Gastroesophageal sphincter (tissue), 4 donors: ENCODE measurements at places on chromosomes 3 and 15. TPM values are rescaled to one million over a fixed set of nuclear protein-coding genes. Genes with fewer than 3 reads are reported as not detected.

PLSCR5 gene
- not detected for total RNA-seq

FETUB gene
- not detected for total RNA-seq

POLR2H gene
- total RNA-seq, result 34.6 TPM

REC114 gene
- total RNA-seq, result not detected

SCAANT1 gene
- total RNA-seq, result not detected

SERPINI2 gene
- not detected for total RNA-seq

SPSB4 gene
- total RNA-seq, result 1.0 TPM

LMAN1L gene
- not detected for total RNA-seq

GRCh38 chr3:58161435-58162398 is 49.1 kb downstream of the DNASE1L3 start:
- ATAC-seq, result peak; percentile 54

DNA sequence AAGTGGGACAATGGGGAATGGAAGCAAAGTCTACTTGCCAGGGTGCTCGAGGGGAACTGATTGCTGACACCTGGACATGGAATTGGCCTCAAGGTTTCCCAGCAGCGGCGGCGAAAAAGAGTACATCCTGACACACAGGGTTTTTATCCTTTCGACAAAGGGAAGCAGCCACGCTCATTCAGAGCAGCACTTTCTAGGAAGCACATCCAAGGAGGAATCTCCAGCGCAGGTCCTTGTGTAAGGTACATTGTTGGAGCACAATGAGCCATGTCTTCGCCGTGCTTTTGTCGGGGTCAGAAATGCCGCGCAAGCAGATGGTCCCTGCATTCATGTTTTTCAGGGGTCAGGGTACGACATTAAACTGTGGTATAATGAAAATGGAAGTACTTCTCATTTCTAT is 16.8 kb downstream of the CACNA1D start:
- ATAC-seq, result no peak

GRCh38 chr3:177250151-177250550 is 52.9 kb upstream of the TBL1XR1 start:
- ATAC-seq, result no peak

DNA sequence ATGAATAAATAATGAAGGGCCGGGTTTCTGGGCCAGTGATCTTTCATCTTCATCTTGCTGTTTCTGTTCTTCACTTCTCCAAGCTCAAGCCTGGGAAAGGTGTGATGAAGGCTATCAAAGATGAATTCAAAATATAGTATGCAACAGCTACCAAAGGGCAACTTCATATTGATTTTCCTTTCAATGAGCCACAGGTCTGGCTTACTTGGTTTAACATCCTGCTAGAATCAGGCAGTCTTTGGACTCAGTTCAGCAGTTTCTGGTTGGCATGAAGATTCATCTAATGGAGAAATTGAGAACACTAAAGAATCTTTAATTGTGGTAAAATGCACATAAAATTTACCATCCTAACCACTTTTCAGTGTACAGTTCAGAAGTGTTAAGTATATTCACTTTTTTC is 43.3 kb downstream of the NFKBIZ start:
- ATAC-seq, result no peak

DNA sequence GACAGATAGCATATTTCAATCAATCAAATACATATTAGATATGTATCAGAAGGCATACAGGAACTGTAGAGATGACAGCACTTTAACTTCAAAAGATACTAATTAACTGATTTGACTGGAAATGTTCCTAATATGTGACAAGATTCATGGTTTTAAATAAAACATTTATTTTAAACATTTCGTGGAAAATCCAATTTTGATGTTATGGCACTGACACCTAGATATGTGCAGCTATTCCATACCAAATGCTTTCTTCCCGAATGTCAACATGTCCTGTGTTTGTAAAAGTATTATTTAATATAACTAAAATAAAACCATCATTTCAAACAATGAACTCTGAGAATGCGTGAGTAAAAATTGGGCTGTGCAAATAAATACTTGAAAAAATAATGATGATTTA is 1209.3 kb downstream of the NSUN3 start:
- no peak for ATAC-seq

DNA sequence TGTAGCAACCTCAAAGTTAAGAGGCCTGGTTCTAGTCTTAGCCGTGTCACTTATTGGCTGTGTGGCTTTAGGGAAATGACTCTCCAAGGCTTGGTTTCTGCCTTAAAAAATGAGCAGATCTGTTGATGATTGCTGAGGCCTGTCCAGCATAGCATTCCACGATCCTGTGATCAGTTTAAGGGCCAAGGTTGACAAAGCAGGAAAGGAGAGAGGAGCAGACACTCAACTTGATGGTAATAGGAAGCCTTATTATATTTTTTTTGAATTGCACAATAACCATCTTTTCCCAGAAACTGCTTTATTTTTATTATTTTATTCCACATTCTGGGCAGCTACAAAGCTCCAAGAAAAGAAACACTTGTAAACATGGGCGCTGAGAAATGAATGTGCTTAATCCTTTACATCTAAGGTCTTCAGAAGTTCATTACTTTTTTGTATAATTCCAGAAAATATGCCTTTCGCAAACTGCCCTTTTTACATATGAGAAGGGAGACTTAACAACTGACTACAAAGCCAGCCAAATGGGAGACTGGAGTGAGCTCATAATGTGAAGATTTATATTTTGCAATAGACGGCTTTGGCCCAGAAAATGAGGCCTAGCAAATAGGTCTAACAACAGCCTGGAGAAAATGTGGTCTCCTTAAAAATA is 241.0 kb downstream of the ATP8B4 start:
- ATAC-seq, result peak; percentile 91

GRCh38 chr3:181464033-181464694 is 247.6 kb upstream of the SOX2 start:
- no peak for ATAC-seq

GRCh38 chr15:57133127-57133968 is 214.9 kb downstream of the TCF12 start:
- ATAC-seq, result no peak

DNA sequence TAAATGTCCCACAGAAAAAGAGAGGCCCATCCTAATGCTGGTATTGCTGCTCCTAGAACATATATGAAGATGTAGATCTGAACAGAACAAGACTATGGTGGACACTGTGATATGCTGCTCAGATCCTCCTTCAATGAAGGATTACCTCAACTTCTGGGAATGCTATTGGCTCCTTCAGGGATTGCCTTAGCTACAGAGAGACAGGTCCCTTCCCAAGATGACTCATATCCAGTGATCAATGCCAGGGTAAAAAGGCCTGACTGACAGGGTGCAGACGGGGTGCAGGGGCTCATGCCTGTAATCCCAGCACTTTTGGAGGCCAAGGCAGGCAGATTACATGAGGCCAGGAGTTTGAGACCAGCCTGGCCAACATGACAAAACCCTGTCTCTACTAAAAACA is 20.5 kb upstream of the STAG1 start:
- ATAC-seq, result no peak

DNA sequence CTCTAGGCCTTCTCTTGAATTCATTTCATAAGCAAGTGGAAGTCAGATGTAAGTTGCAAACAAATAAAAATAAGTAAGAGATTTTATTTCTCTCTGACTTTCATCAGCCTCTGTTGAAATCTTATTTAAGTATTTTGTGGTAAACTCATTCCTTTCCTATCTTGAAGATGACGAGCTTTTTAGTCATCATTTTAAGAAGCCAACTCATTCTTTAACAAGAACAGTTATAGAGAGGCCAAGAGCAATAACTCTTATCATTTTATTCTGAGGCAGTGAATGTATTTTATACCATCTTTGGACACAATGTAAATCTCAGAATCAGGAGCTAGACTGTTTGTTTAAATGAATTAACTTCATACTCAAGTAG is 147.5 kb upstream of the MBNL1 start:
- ATAC-seq, result no peak

DNA sequence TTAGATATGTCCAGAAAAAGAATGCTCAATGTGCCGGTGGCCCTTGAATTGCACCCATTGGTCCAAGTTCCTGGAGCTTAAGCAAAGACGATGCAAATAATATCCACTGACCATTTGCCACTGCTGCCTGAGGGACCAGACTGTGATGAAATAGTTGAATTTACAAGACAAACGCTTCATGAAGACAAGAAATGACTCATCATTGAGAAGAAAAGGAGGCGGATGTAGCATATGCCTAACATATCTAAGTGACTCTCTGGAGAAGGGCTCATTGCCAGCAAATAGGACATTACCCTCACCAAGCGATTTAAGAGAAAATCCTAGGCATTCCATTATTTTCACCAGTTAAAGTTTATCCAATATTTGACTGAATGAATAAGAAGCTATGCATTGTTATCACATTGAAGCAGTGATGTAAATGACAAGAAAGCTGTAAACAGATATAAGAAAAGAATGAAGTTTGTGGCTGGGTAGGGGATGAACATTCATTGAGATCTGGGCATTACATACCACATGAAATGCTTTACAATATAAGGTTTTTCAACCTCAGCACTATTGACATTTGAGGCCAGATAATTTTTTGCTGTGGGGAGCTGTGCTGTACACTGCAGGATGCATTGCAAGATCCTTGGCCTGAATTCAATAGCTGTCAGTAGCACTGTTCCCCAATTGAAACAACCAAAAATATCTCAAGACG is 48.9 kb upstream of the CPNE4 start:
- no peak for ATAC-seq

DNA sequence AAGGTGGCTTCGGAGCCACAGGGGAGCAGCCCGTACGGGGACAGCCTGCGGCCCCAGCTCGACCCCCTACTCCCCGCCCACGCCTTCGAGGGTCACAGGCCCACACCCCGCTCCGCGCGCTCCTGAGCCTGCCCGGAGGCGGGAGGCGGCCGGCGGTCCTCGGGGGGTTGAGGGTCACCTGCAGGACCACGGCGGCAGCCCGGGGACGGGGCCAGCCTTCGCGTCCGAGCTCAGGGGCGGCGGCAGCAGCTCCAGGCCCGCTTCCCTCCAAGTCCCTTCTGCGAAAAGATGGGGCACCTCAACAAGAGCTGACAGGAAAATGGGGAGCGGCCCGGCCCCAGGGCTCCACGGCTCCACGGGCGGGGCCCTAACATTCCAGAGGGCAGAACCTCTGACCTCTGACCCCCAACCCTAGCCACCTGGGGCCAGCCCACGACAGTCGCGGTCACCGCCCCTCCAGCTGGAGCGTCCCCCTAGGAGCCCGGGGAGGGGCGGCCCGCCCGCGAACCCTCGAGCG is 428 bp downstream of the LYSMD4 start:
- ATAC-seq, result peak; percentile 43

DNA sequence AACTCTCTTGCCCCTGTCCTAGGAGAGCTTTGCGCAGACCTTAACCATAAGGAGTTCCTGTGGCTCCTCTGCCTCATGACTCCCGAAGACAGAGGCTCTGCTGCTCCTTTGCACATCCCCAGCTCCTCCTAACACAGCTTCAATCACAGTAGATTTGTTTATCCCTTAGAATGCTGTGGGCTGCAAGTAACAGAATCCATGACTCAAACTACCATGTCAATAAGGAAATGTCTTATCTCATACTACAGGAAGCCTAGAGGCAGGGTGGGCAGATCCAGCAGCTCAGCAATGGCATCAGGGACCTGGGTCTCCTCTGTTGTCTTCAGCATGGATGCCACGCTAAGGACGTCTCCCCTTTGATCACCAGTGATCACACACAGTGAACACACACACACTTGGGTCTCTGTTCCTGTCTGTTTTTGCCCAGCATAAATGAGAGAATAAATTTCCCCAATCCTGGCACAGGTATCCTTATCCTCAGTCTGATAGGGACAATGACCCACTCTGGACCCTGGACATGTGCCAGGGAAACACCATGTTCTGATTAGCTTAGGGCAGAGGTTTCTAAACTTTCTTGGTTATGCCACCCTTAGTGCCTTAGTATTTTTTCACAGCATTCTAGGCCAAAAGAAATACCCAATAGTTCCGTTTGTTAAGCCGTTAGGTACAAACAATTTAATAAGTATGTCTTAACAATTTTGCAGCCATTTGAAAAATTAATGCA is 46.1 kb upstream of the MRPS22 start:
- no peak for ATAC-seq

GRCh38 chr3:194256040-194256945 is 94.8 kb downstream of the CPN2 start:
- ATAC-seq, result no peak

DNA sequence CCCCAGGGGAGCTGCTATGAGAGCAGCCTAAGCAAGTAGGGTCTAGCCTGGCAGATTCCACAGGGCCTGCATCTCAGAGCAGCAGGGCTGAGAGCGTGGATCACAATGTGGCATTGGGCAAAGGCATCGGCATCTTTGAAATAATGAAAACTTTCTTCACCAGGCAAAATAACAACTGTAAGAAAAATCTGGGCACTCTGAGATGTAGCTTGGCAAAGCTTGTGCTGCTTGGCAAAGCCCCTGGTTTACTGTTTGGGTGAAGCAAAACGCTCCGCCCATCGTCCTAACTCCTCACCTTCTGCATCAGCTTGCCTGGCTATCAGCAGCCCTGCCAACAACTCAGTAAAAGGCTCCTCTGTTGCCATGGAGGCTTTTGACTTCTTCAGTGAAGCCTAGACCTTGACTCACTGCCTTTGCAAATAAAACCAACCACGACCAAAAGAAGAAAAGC is 212.8 kb upstream of the EIF1B start:
- ATAC-seq, result no peak

DNA sequence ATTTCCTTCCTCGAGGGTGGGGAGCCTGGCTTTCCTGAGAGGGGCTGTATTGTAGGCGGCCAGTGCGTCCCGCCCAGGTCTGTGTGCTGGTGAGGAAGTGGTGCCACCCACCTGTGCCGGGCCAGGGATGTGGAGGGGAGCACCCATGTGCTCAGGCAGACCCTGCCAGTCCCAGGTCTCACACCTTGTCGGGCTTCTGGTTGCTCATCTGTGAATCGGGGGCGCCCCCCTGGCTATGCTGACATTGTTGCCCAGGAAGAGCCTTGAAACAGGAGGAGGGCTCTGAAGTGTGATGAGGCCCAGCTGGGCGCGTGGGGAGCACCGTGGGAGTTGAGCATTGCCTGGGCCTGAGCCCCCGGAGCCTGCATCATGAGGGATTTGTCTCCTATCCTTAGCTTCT is 4.8 kb downstream of the FBLN2 start:
- ATAC-seq, result peak; percentile 5

DNA sequence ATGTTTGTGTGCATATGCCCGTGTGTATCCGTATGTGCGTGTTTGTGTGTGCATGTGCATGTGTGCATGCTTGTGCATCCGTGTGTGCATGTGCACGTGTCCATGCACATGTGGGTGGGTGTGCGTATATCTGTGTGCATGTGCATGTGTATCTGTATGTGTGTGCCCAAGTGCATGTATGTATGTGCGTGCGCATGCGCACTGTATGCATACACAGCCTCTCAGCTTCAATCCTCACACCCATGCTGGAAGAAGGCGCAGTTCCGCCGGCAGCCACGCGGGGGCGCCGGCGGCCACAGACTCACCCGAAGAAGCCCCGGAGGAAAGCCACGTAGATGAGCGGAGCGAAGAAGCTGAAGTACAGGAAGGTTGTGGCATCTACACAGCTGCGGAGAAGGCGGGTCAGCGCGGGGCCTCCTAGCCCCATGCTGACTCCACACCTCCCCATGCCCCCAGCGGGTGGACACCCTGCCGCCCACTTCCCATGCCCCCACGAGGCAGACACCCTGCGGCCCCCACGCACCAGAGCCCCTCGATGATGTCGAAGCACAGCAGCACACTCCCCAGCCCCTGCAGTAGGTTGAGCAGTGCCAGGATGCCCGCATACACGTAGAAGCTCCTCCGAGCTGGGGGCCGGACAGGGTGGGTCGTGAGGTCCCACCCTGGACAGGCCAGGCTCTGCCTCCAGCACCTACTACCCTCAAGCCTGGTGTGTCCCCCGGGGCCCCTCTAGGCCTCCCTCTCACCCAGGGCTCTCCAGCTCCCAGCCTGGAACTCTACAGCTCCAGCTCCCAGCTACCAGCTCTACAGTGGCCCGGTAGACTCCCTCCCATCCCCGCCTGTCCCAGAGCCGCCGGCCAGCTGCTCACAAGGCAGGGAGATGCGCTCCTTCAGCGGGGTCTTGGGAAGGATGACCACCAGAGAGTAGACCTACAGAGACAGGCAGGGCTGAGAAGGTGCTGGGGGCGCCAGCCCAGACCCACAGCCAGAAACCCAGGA is 15.4 kb downstream of the TPRA1 start:
- ATAC-seq, result peak; percentile 85
